Activated CD4-positive, alpha-beta T cell treated with anti-CD3 and anti-CD28 coated beads, Interleukin-2, amount 50 U/mL, for 24 hours (primary cell): ENCODE measurements at places on chromosomes 7 and 10.

DNA sequence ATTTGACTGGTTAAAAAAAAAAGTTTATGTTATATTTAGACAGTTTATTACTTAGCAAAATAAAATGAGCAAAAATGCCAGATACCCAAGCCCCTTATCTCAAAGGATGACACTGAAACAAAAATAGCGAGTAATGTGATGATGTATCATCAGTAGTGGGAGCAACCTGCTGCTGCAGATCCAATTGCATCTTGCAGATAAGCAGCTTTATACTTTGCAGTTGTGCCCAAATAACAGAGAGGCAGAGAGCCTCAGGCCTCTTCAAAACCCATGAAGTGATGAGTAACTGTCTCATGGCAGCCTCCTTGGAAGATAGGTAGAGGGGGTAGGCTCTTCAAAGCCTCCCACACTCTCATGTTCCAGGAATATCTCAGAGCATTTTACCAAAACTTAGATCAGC lies 468.2 kb upstream of the LRRTM3 start:
- no peak for DNase-seq

DNA sequence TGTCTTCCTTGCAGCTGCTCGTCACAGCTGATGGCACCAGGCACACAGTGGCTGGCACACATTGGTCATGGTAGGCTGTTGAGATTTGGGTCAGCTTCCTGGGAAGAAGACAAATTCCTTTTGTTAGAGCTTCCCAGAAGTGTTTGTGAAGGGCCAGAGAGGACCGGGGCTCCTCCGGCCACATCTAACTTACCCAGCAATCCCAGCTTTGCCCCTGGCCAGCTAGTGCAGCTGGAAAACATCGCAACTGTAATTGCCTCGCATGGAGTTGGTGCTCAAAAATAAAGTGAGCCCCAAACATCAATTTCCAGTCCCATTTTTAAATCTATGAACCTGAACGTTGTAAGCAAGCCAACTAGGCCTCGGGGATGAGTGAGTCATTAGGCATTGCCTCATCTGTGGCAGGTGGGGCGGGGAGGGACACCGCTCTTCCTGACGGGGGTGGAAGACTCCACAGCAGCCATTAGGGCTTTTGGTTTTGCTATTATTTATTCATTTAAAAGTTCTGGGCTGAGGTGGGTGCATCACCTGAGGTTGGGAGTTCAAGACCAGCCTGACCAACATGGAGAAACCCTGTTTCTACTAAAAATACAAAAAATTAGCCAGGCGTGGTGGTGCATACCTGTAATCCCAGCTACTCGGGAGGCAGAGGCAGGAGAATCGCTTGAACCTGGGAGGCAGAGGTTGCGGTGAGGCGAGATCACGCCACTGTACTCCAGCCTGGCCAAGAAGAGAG lies 12.4 kb downstream of the CPA5 start:
- DNase-seq, result no peak

- no peak for DNase-seq
Measured at GRCh38 chr7:127177156-127177555, 75.6 kb downstream of the GRM8 start.

DNA sequence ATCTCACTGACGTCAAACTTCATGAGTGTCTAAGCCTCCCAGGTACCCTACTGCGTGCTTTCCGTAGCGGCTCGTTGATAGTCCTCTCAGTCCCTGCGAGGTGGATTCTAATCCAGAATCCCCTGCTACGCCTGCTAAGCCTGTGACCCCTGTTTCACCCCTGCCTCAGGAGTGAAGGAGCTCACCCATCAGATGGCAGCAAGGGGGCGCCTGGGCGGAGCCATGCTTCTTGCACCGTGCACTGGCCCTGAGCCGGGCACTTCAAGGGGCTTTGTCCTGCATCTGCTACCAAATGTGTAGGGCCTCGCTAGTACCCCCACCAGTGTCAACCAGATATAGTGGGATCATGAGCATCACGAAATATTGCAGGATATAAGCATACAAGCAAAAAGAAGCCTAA lies 918 bp upstream of the STRA8 start:
- DNase-seq, result no peak

- DNase-seq, result no peak
Measured at GRCh38 chr7:46071601-46072000, 150.5 kb upstream of the IGFBP3 start.

DNA sequence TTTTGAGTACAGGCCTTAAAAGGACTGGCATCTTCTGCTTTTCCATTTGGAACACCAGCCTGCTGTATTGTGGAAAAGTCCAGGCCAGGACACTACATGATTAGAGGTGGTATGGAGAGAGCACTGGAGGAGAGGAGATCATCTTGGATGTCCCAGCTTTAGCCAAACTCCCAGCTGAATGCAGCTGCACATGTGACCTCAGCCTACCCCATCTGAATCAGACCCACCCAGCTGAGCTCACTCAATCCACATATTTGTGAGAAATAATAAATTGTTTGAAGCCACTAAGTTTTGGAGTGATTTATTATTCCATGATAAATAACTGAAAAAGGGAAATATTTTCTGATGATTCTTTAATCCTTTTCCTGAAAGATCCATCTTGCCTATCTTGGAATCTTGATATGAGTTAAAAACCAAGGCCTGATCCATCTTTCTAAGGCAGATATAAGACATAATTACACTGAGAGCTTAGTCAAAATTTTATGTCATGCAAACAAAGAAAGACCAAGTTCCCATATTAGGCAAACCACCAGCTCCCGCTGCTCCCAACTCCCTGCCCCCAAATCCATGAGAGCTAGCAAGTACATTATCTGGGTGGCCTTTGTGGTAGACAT lies 55.1 kb upstream of the TRIL start:
- no peak for DNase-seq

DNA sequence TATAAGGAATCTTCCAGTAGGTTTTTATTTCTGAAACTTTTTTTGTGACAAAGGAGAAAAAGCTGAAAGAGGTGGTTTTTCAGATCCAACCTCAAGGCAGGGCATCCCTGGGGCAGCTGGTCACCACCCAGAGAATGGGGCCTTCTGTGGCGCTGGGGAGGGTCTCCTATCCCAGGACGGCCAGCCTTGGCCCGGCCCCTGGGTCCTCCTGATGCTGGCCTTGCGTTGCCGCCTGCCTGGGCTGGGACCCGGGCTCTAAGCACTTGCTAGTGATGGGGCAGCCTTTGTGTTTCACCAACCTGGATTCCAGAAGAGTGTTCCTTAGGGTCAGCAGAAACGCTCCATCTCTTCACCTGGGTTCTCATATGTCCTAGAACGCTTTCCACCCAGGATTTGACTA lies 16.3 kb downstream of the SHH start:
- DNase-seq, result no peak

GRCh38 chr10:107692072-107692471 lies 527.6 kb upstream of the SORCS1 start:
- no peak for DNase-seq

DNA sequence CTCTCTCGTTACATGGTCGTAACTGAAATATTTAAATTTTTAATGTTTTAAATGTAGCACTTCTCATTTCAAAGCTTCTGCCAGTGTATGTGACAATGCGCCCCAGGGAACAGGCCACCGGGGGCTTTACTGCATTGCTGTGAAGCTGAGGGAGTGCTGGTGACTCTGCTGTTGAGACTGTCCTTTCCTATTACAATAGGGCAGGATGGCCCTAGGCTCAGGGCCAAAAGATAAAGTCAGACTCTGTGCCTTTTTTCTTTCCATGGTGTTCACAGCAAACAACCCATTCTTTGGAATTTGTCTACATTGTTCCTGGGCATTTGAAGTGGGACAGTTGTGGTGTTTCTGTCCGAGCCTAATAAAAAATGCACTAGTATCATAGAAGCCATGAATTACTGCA lies 107.3 kb downstream of the GALNT11 start:
- no peak for DNase-seq

GRCh38 chr10:70846795-70847194 lies 31.0 kb downstream of the SGPL1 start:
- DNase-seq, result no peak

GRCh38 chr10:64011912-64012714 lies 490.9 kb downstream of the REEP3 start:
- no peak for DNase-seq

DNA sequence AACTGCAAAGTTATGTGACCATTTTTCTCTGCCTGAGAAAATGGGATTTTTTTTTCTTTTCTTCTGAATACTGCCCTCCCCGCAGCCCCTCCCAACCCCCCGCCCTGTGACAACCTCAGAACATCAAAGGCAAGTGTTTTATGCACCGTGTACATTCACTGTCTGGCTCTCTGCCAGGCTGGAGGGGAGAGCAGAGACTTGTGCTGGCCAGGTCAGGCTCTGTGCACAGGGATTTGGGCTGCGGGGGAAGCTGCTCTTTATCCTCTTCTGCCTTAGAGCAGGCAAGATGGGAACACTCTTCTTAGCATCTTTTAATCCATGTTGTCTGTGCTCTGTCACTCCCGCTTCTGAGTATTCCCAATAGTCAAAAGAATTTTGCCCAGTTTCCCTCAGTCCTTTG lies 195.1 kb downstream of the CCSER2 start:
- DNase-seq, result no peak

DNA sequence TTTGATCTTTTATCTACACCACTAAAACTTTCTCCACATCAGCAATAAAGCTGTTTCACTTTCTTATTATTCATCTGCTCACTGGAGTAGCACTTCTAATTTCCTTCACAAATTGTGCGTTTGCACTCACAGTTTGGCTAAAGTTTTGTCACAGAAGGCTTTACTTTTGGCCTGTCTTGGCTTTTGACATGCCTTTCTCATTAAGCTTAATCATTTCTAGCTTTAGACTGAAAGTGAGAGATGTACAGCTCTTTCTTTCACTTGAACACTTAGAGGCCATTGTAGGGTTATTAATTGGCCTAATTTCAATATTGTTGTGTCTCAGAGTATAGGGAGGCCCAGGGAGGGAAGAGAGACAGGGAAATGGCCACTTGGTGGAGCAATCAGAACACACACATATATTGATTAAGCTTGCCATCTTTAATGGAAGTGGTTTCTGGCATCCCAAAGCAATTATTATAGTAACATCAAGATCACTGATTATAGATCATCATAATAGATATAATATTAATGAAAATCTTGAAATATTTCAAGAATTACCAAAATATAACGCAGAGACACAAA lies 512.5 kb downstream of the ETV1 start:
- no peak for DNase-seq

DNA sequence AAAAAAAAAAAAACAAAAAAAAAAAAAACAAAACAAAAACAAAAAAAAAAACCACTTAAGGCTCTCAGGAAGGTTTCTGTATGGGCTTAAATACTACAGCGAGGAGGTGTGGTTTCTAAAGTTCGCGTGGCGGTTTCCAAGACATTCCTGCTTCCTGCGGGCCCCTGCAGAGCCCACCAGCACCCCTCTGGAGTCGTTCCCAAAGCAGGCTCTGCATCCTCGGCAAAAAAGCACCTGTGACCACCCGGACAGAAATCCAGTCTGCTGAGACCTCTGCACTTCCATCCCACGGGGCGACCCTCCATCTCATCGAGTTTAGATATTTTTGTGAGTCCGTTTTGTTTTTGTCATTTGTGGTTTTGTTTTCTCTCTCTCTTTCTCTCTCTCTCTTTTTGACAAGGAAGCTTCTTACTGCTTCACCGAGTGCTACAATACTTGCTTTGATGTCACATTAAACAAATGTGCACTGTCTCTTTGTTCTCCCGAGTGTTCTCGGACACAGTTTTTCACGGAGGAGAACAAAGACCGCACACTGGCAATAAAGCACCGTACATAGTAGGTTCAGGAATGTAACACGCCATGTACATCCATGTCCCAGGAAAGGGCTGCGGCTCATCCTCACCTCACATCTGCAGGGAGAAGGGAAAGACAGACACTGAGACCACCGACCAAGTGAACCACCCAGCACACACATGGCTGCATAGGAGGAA lies 21.5 kb downstream of the PDGFA start:
- DNase-seq, result no peak

GRCh38 chr10:107619139-107619538 lies 454.6 kb upstream of the SORCS1 start:
- no peak for DNase-seq

DNA sequence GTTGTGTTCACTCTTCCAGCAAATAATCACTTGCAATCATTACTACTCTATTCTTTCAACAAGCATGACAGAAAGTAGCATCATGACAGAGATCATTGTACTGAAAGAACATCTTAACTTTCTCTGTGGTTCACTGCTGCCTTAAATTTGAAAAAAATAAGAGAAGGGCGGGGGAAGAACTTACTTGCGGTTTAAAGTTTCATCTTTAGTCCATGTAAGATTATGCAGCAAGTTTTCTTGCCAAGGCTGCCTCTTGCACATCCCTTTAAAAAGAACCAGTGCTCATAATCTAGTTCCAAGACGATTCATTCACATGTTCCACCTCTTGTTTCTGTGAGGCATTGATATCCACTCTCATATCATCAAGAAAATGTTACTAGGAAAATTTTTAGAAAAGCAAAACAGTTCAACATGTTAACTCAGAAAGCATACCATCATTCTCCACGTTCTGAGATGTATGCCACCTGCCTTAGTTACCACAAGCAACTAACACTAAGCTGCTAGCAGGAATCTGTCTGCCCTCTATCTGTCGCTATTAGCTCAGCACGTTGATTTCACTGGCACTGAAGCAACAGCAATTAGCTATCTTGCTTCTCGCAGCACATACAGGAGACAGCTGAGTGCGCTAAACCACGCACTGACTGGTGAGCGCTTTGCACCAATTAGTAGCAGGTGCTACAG lies at the start of gene PCDH15:
TSS of gene PCDH15 (minus strand) at position 491 of the 681 bp plus-strand sequence. CDS start 136,969 bp downstream, outside the sequence.
- DNase-seq, result no peak

DNA sequence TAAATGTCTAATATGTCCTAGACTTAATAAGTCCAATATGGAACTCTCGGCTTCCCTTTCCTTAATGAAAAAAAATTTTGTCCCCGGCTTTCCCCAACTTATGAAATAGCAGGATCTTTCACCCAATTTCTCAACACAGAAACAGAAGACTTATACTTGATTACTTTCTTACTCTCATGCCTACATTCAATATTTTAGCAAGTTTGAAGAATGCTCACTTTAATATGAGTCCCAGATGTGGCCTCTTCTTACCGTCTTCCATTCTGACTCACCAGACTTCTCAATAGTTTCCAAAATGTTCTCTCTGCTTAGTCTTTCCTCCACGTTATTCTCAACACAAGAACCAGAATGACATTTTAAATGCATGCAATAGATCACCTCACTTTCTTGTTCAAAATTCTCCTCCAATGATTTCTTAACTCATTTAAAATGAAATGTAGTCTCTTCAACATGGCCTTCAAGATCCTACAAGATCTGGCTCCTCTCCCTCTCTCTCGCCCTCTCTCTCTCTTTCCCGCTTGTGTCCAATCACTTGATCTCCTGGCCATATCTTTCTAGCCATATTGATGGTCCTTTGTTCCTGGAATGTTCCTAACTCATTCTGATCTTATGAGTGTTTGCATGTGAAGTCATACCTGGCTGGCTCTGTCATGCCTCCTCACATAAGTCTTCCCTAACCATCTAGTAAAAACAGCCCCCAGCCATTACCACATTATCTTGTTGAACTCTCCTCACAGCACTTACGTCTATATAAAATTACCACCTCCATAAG lies 119.7 kb upstream of the FAM3C start:
- no peak for DNase-seq

DNA sequence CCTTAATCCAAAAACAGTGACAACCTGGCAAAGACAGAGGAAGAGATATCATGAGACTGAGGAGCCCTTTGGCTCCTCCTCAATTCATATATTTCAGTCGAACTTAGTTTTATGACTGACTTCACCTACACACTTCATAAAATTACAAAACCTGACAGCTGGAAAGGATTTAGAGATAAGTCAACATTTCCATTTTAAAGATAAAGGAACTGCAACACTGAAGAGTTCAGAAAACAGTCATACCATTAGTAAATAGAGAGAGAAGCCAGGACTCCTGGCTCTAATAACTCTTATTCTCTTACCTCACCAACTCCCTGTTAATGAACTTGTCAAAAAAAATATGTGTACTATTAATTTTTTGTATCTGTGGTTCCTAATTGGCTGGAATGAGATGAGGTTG lies 141.0 kb upstream of the COL1A2 start:
- DNase-seq, result no peak
